ENCODE measurements at places on chromosomes 16 and 17. TPM values are rescaled to one million over a fixed set of nuclear protein-coding genes. Genes with fewer than 3 reads are reported as not detected.

CASKIN1 gene
- total RNA-seq: 0.28 TPM

CLEC18B gene
- total RNA-seq: 0.60 TPM

TNRC6A gene
- total RNA-seq: 39.3 TPM

NUPR1 gene
- total RNA-seq: not detected
